ENCODE measurements at places on chromosomes 6 and 20.

DNA sequence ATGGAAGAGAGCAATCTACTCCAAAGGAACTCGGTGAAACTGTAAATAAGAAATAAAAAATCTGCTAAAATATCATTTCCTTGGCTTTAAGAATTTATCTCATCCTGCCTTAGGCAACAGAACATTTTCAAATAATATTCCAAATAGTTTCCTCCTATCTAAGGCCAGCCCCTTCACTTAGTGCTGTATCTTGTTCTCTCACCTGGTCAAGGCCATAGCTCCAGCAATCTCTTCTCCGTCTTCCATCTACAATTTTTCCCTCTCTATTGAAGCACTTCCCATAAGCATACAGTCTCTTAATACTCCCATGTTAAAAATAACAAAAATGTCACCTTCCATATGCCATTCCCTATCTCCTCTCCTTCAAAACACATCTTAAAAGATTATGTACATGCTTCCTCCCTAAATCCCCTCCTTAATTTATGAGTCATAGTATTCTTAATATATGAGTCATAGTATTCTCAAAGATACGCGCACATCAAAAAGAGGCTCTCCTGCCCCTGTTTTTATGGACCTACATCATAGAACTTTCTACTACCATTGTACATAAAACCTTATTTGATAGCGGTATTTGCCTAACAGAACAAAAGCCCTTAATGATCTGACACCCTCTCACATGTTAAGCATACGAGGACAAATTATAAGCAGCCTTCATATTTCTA lies 146.9 kb downstream of the PDE10A start:
- H3K27me3 ChIP-seq = no peaks in the 10 kb centered on the region
- no peaks in the 10 kb centered on the region for H3K4me1 ChIP-seq
- H3K27ac ChIP-seq = no peak overlapping the region

- no peaks in the 10 kb centered on the region for H3K36me3 ChIP-seq
- DNase-seq = no peak
- H3K4me1 ChIP-seq = no peaks in the 10 kb centered on the region
- H3K4me3 ChIP-seq = no peak overlapping the region
- H3K27me3 ChIP-seq = peaks cover 4% of the 10 kb centered on the region
- H3K27ac ChIP-seq = no peak overlapping the region
These were observed 33.8 kb downstream of the SERPINB6 start for GRCh38 chr6:2937627-2938003.

- H3K4me1 ChIP-seq = peaks cover 24% of the 10 kb centered on the region
- H3K4me3 ChIP-seq = peak overlapping the region; percentile 79
- H3K27me3 ChIP-seq = peaks cover 25% of the 10 kb centered on the region
These were observed 2.5 kb upstream of the RAET1G start for GRCh38 chr6:149925253-149925973.

DNA sequence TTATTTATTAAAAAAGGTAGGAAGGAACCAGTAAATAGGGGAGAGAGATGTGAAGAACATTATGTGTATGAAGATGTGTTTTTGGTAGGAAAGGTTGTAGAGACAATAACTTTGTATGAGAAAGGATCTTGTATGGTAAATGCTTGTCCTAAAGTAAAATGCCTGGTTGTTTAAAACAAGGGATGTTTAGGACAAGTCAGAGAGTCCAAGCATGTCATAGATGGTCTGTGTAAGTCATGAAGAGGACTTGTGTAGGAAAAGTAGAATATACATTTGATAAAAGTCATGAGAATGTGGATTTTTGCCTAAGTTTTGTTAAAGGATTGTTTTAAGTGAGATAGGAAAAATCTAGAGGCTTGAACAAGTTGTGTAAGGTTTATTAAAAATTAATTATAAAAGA lies 325.1 kb downstream of the CDH26 start:
- H3K27ac ChIP-seq = no peak overlapping the region
- H3K4me1 ChIP-seq = no peaks in the 10 kb centered on the region
- no peaks in the 10 kb centered on the region for H3K27me3 ChIP-seq
- peak overlapping the region; percentile 0 for H3K4me3 ChIP-seq
- DNase-seq = no peak

- no peak for DNase-seq
- H3K36me3 ChIP-seq = no peaks in the 10 kb centered on the region
- no peak overlapping the region for H3K27ac ChIP-seq
These were observed 349.4 kb upstream of the JARID2 start for GRCh38 chr6:14896475-14896874.

- H3K27ac ChIP-seq = no peak within 1 kb of the TSS
- no peaks in the 10 kb centered on the region for H3K27me3 ChIP-seq
- H3K4me3 ChIP-seq = no peak within 1 kb of the TSS
- no peak for DNase-seq
- H3K36me3 ChIP-seq = no peaks in the 10 kb centered on the region
These were observed at the start of gene BIRC7 for GRCh38 chr20:63235399-63235983. Gene BIRC7 (plus strand): TSS chr20:63235905. CDS start chr20:63236097, 192 bp downstream.

DNA sequence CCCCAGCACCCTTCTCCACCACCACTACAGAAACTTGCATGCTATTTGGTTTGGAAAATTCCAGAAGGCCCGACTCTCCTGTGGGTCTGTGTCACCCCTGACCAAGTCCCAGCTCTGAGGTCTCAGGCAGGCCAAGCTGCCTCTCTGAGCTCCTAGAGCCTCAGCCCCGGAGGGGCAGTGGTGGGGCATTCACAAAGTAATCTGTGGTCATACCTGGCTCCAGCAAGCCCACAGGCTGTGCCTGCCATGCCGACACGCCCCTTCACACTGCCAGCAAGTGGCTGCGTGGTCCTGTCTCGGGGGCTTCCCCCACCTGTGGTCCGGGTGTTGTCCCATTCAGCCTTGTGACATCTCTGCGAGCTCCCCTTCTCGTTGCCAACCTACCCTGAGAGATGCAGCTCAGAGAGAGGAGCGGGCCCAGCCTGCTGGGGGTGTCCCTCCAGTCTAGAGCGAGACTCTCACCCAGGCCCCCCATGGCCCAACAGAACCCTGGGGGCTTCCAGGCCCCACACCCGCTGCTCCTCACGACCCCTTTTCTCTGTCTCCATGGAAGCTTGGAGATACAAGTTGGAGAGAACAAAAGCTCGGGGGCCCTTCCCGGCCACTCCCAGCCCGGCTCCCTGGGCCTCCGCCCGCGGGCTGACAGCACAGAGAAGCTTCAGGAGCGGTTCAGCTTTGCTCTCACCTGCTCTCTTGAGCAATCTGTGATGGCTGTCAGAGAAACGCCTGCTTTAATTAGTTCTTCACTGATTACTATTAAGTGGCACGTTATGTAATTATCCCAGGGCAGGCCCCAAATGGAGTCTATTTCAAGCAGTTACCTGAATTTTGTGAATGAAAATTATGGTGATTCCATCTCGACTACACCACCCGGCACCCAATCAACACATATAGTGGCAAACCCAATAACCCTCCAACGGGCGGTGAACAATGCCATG lies 147.7 kb upstream of the PHACTR3 start:
- DNase-seq = no peak
- no peak overlapping the region for H3K4me3 ChIP-seq
- H3K27ac ChIP-seq = no peak overlapping the region
- no peaks in the 10 kb centered on the region for H3K4me1 ChIP-seq
- H3K27me3 ChIP-seq = peaks cover 4% of the 10 kb centered on the region

DNA sequence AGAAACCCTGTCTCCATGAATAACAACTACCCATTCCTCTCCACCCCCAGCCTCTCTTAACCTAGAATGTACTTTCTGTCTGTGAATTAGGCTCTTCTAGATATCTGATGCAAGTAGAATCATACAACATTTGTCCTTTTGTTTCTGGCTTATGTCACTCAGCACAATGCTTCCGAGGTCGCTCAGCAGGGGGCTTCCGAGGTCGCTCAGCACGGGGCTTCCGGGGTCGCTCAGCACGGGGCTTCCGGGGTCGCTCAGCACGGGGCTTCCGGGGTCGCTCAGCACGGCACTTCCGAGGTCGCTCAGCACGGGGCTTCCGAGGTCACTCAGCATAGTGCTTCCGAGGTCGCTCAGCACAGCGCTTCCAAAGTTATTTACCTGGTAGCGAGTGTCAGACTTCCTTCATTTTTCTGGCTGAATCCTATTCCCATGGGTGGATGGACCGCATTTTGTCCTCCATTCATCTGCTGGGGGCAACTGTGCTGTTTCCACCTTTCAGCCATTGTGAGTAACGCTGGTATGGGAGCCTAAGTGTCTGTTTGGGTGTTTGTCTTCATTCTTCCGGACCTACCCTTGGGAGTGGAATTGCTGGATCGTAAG lies 31.0 kb upstream of the BHLHE23 start:
- peaks cover 5% of the 10 kb centered on the region for H3K27me3 ChIP-seq
- H3K36me3 ChIP-seq = no peaks in the 10 kb centered on the region
- H3K4me3 ChIP-seq = no peak overlapping the region
- H3K4me1 ChIP-seq = peaks cover 17% of the 10 kb centered on the region
- DNase-seq = no peak

GRCh38 chr20:20864351-20865096 lies 152.1 kb upstream of the RALGAPA2 start:
- no peaks in the 10 kb centered on the region for H3K27me3 ChIP-seq
- H3K4me3 ChIP-seq = no peak overlapping the region
- no peak overlapping the region for H3K27ac ChIP-seq
- no peak for DNase-seq

DNA sequence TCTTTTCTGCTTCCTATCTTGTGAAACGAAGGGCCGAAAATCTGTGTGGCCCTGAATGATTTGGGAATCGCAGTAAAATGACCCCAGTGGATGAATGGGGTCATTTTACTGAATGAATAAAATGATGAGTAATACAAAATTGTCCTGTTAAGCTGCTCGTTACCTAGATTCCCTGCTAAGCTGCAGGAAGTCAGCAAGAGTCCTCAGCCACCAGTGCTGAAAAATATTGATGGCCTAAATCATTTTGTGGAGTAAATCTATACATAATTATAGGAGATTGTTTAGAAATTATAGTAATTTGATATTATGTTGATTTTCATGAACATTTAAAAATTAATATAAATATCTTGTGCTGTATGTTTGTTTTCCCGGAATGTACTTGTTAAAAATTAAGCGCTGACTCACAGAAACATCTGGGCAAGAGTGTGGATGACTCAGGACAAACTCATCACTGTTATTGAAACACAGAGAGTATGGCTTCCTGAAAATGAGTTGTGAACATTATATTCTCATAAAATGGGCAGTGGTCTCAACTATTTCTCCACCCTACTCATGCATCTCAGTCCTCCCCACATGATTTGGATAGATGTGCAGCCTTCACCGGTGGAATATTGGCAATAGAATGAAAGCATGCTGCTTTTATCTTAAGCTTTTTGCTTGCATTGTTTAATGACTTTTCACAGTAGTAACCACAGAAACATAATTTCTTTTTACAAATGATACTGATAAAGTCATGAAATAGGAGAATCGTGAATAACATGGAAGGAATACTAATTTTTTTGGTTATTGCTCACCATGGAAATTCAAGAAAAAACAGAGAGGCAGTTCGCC lies 36.2 kb upstream of the RGS17 start:
- no peak for DNase-seq
- no peaks in the 10 kb centered on the region for H3K36me3 ChIP-seq
- H3K4me1 ChIP-seq = no peaks in the 10 kb centered on the region
- peaks cover 4% of the 10 kb centered on the region for H3K27me3 ChIP-seq

GRCh38 chr6:167968091-167968490 lies 29.4 kb upstream of the KIF25 start:
- H3K27ac ChIP-seq = no peak overlapping the region
- peaks cover 35% of the 10 kb centered on the region for H3K4me1 ChIP-seq
- peak; percentile 70 for DNase-seq
- no peak overlapping the region for H3K4me3 ChIP-seq
- H3K27me3 ChIP-seq = peaks cover 11% of the 10 kb centered on the region

GRCh38 chr6:112017169-112017568 lies 36.7 kb upstream of the CCN6 start:
- H3K4me1 ChIP-seq = no peaks in the 10 kb centered on the region
- no peaks in the 10 kb centered on the region for H3K36me3 ChIP-seq
- H3K4me3 ChIP-seq = no peak overlapping the region
- H3K27me3 ChIP-seq = no peaks in the 10 kb centered on the region

DNA sequence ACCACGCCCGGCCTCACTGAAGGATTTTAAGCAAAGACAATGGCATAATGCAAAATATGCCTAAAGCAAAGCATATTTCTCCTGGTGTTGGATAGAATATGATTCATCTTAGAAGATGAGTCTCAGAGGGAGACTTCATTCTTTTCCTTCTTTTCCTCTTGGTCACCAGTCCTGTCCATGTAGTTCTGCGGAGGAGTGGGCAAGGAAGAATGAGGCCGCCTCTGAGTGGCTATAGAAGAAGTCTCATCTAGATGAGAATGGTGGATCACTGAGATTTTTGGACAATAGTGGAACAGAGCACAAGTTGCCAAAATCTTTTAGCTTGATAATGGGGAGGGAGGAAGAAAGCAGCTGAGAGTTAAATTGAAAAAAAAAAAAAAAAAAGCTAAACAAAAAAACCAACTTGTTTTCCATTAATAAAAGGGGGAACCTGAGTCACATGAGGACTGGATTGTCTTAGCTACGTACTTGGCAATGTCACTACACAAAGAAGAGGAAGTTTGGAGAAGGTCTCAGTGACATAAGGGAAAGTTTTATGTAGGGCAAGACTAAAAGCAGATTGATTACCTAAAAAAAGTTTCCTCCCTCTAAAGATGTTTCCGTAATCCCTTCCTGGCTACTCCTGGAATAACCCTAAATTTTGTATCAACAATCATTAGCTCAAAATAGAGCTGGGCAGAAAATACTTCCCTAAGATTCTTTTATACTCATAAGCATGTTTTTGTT lies 6.0 kb downstream of the CD83 start:
- H3K36me3 ChIP-seq = no peaks in the 10 kb centered on the region
- no peak for DNase-seq
- no peak overlapping the region for H3K27ac ChIP-seq
- no peaks in the 10 kb centered on the region for H3K4me1 ChIP-seq

- peaks cover 27% of the 10 kb centered on the region for H3K4me1 ChIP-seq
- no peaks in the 10 kb centered on the region for H3K27me3 ChIP-seq
- no peak overlapping the region for H3K4me3 ChIP-seq
- H3K36me3 ChIP-seq = no peaks in the 10 kb centered on the region
These were observed 4.1 kb upstream of the TXLNB start for GRCh38 chr6:139295901-139296300.

DNA sequence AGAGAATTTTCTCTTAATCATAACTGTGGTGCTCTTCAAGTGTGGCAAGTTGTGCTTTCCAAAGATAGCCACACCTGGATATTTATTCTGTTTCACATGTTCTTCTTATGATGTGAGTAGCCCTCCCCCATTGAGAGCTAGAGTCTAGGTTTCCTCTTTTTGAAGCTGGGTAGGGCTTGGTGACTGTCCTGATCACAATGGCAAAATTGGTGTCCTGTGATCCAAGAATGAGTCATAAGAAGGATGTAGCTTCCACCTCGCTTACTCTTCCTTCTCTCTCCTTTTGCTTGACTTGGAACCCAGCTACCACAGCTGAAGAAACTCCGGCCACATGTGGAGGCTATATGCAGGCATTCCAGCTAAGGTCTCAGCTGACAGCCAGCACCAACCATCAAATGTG lies 7.4 kb upstream of the IGF2R start:
- H3K27ac ChIP-seq = no peak overlapping the region
- no peak overlapping the region for H3K4me3 ChIP-seq
- no peaks in the 10 kb centered on the region for H3K36me3 ChIP-seq

GRCh38 chr6:130978660-130979396 lies 84.2 kb downstream of the EPB41L2 start:
- H3K27ac ChIP-seq = peak overlapping the region; percentile 96
- peaks cover 8% of the 10 kb centered on the region for H3K27me3 ChIP-seq
- no peaks in the 10 kb centered on the region for H3K36me3 ChIP-seq
- H3K4me3 ChIP-seq = peak overlapping the region; percentile 38
- no peak for DNase-seq

GRCh38 chr6:30163918-30164654 lies 740 bp downstream of the TRIM15 start:
- peaks cover 2% of the 10 kb centered on the region for H3K27me3 ChIP-seq
- H3K4me3 ChIP-seq = no peak overlapping the region
- H3K36me3 ChIP-seq = no peaks in the 10 kb centered on the region
- no peak overlapping the region for H3K27ac ChIP-seq
- DNase-seq = no peak

Measured in endothelial cell (in vitro differentiated cells).